ENCODE measurements at places on chromosomes 12 and 14. TPM values are rescaled to one million over a fixed set of nuclear protein-coding genes. Genes with fewer than 3 reads are reported as not detected.

DNA sequence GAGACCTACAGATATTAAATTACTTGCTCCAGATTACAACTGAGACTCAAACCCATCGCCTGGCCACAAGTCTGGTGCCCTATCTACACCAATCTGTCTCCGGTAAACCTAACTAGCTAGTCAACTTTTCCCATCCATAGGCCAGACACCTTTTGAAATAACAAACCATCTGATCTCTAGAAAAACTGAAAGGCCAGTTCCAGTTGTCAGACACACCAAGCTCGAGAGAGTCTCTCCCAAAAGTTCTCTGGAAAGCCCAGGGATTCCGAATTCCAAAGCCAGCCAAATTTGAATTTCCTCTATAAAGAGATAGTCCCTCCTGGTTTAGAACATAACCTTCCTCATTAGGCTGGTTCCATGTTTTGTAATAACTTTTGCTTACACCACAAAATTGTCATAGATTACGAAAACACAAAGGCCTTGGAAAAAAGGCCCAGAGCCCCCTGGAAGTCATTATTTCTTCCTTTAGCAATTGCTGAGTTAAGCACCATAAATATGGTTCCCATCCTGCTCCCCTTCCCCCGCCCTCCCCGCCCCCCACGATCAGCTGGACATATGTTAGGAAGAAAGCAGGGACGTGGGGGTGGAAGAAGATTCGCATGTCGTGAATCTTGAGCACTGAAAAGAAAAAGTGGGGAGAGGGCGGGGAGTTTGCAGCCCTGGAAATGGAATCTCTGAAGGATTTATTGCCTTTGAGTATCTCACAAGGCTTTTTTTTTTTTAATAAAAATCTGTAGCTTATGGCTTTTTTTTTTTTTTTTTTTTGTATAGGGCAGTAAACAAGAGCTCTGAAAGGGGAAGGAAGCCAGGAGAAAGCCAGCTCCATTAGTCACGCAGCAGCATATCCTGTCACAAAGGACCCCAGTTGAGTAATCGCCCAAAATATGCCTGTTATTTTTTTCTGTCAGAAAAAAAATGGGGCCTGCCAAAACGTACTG lies 110.4 kb downstream of the ZFP36L1 start:
- H3K36me3 ChIP-seq, result no peaks in the 10 kb centered on the region
- peaks cover 35% of the 10 kb centered on the region for H3K4me1 ChIP-seq
- H3K27ac ChIP-seq, result peak overlapping the region; percentile 98
- H3K27me3 ChIP-seq, result no peaks in the 10 kb centered on the region
- peak overlapping the region; percentile 67 for H3K4me3 ChIP-seq

GRCh38 chr12:4174417-4174816 lies 99.1 kb upstream of the CCND2 start:
- H3K27ac ChIP-seq, result no peak overlapping the region
- no peaks in the 10 kb centered on the region for H3K27me3 ChIP-seq
- H3K36me3 ChIP-seq, result no peaks in the 10 kb centered on the region
- peaks cover 4% of the 10 kb centered on the region for H3K4me1 ChIP-seq

GRCh38 chr14:65128096-65128495 lies 25.8 kb upstream of the MAX start:
- H3K4me3 ChIP-seq, result no peak overlapping the region
- H3K27me3 ChIP-seq, result peaks cover 7% of the 10 kb centered on the region
- H3K27ac ChIP-seq, result no peak overlapping the region
- no peak for DNase-seq

- no peaks in the 10 kb centered on the region for H3K4me1 ChIP-seq
- no peak overlapping the region for H3K27ac ChIP-seq
- no peak for DNase-seq
Measured at GRCh38 chr14:30196861-30197260, 269.2 kb upstream of the PRKD1 start.

GRCh38 chr14:58752771-58753201 lies 115.0 kb downstream of the DACT1 start:
- peaks cover 8% of the 10 kb centered on the region for H3K27me3 ChIP-seq
- no peak overlapping the region for H3K4me3 ChIP-seq
- no peaks in the 10 kb centered on the region for H3K36me3 ChIP-seq
- DNase-seq, result no peak

- peaks cover 4% of the 10 kb centered on the region for H3K4me1 ChIP-seq
- no peak overlapping the region for H3K4me3 ChIP-seq
- H3K27ac ChIP-seq, result no peak overlapping the region
- H3K36me3 ChIP-seq, result no peaks in the 10 kb centered on the region
- H3K27me3 ChIP-seq, result peaks cover 3% of the 10 kb centered on the region
Measured at GRCh38 chr12:27549801-27550652, 26.0 kb downstream of the PPFIBP1 start.

- no peak overlapping the region for H3K27ac ChIP-seq
- H3K4me3 ChIP-seq, result no peak overlapping the region
- H3K36me3 ChIP-seq, result peaks cover 8% of the 10 kb centered on the region
- peaks cover 19% of the 10 kb centered on the region for H3K27me3 ChIP-seq
- no peak for DNase-seq
Measured at GRCh38 chr14:105806568-105806967, 280.2 kb downstream of the TMEM121 start.

DNA sequence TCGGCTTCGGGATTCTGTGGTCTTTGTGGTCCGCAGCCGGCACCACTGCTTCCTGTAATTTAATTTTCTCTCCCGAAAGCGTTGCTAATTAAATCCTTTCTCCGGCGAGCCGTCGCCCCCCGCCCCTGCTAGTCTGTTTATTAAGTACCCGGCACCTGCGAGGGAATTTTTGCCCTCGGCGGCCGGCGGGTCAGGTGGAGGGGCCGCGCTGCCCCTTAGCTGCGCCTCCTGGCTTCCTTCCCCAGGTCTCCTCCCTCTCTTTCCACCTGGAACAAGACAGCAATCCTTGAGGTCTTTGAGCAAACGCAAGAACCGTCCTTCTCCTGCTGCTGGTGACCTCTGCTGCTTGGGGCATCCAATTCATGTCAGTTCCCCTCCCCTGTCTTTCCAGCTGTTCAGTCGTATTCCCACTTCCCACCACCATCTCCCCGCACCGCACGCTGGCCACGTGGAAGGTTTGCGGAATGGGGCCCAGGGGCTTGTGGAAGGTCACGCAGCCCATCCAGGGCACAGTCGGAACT lies 16.2 kb downstream of the ZDHHC22 start:
- H3K27me3 ChIP-seq, result peaks cover 21% of the 10 kb centered on the region
- H3K4me1 ChIP-seq, result peaks cover 7% of the 10 kb centered on the region
- DNase-seq, result no peak
- H3K4me3 ChIP-seq, result peak overlapping the region; percentile 70

GRCh38 chr12:77592836-77593235 lies 237.9 kb upstream of the NAV3 start:
- DNase-seq, result no peak
- no peaks in the 10 kb centered on the region for H3K27me3 ChIP-seq
- no peak overlapping the region for H3K27ac ChIP-seq
- no peak overlapping the region for H3K4me3 ChIP-seq
- H3K36me3 ChIP-seq, result no peaks in the 10 kb centered on the region

The PAX9 gene
- total RNA-seq, result not detected
